Glutamatergic neuron (in vitro differentiated cells): ENCODE measurements at places on chromosomes 4 and X.

GRCh38 chr4:157221426-157221894 is 932 bp downstream of the GRIA2 start:
- peak; percentile 15 for DNase-seq

DNA sequence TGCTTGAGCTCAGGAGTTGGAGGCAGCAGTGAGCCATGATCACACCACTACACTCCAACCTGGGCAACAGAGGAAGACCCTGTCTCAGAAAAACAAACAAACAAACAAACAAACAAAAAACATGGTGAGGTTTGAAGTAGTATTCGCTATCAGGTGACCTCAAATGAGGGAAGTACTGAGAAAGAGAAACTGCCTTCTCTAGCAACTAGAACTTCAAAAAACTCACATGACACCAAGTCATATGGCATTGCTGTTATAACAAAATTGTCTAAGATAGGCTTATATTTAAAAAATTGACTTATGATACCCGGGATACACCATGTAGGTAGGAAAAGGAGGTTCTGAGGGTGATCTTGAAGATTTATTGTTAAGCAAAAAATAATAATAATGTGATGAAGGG is 10.3 kb downstream of the MPP1 start:
- DNase-seq = no peak

GRCh38 chr4:107068116-107068515 is 32.0 kb upstream of the DKK2 start:
- no peak for DNase-seq

DNA sequence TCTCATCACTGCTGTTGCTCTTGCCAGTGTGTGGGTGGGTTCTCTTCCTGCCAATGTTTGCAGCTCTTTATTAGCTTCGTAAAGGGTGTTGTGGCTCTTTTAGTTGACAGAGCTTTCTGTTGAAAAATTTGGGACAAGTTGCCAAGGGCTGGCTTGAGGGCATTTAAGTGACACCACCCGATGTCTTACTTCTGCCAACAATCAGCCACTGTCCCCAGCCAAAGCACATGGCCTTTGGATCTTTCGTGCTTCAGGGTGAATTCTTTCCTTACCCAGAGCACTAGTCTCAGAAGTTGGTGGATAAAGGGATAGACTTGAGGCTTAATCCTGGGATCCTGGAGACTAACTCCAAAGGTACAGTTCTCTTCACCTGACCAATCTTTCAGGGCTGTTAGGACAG is 113.6 kb downstream of the SOX3 start:
- DNase-seq = no peak

- DNase-seq = no peak
Observed at GRCh38 chrX:148620023-148620422, 119.6 kb downstream of the AFF2 start.

DNA sequence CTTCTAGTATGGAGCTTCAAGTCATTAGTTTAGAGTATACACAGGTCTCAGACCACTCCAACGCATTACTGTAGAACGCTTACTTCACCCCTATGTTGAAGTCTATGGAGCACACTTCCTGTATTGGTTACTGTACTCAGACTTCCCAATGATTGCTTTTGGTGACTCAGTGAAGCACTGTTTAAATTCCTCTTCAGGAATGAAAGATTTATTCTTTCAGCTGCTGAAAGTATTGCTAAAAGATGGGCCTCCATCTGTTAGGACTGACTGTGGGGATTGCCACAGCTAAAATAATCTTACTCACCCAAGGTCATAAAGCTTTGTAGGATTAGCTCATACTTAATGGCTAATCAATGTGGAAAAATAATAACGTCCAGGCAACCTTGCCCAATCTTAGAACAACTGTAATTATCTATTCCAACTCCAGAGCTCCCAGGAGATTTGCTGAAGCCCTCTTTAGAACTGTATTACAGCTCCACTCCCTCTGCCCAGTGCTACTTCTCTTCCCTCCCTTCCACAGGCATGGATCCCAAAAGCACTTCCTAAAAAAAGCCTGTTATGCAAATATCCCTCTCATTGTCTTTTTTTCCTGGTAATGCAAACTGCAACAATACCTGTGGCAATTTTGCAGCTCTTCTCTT is 281.9 kb upstream of the HS3ST1 start:
- no peak for DNase-seq

GRCh38 chrX:128460835-128461234 is 408.6 kb upstream of the ACTRT1 start:
- no peak for DNase-seq

DNA sequence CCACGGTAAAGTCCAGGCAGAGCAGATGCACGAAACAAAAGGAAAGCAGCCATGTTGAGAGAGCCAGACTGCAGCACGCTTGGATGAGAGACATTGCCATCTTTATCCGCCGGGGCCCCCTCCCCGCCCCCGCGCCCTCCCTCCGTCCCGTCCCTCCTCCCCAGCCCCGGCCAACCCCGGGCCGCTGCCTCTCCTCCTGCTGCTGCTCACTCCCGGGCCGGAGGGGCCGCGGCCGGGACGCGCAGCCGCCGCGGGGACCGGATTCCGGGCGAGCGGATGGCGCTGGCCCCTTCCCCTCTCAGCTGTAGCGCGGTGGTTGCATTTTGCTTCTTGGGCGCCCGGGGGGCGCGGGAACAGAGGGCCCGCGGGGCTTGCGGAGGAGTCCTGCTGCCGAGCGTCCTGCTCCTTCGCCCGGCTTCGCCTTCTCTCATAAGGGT is 542 bp downstream of the RNF150 start:
- DNase-seq = peak; percentile 63

GRCh38 chr4:62804075-62804474 is 1603.9 kb downstream of the ADGRL3 start:
- no peak for DNase-seq

DNA sequence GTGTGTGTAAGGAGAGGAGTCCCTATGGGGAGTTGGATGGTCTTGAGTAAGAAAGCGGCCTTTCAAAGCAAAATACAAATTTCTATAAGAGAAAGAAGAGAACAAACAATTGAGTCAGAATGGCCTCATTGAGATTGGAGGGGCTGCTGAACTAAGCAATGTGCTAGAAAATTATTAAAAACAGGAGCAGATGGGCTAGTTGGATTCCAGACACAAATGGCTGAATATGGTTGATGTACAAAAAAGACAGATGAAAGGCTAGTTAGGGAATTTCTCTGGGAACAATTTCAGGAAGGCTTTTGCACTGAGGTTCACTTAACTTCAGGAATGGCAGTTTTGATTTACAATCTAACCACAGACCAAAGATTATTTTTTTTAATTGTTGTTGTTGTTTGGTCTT is 1806.8 kb upstream of the TENM3 start:
- no peak for DNase-seq

DNA sequence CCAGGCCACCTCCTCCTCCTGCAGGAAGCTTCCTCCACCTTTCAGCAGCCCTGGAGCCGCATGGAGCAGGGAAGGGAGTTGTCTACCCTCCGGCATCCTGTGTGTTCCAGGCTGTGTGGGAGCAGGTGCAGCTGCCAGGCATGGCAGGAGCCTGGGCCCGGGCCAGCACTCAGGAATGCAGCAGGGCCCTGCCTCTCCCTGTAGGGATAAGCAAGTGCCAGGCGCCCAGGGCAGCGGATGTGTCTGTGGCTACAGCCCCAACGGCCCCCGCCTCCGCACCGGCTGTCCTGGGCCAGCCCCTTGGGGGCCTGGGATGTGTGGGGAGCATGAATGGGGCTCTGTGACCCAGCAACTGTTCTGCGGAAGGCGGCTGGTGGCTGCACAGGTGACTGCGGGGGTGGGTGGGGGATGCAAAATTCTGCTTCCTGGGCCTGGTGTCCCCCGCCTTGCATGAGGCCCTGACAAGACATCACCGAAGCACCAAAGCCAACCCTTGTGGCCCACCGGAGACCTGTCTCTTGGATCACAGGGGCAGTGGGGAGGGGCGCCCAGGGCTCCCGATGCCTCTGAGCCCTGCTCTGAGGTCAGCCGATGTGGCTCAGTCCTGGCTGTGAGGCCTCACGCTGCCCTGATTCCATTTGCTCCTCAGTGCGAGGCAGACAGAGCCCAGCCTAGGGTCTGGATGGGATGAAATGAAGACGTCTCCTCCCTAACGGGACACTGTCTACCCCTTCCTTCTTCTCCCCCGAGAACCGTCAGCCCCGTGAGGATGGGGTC is 1.4 kb upstream of the DOK7 start:
- peak; percentile 29 for DNase-seq

DNA sequence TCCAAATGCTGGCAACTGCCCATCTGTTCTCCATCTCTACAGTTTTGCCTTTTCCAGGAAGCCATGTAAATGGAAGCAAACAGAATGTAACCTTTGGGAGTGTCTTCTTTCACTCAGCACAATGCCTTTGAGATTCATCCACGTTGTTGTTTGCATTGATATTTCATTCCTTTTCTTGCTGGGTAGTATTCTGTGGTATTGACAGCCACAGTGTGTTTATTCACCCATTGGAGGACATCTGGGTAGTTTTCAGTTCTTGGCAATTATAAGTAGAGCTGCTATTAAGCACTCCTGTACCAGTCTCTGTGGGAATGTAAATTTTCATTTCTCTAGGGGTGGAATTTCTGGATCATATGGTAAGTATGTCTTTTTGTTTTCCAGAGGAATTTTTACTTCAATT is 194.3 kb upstream of the RPS6KA3 start:
- DNase-seq = no peak

- no peak for DNase-seq
Observed at GRCh38 chr4:20487852-20488251, 212.4 kb upstream of the PACRGL start.

- DNase-seq = no peak
Observed at GRCh38 chr4:100681289-100681688, 163.5 kb upstream of the EMCN start.
